Small intestine (tissue), 16 donors: ENCODE measurements at places on chromosomes 3 and 15. TPM values are rescaled to one million over a fixed set of nuclear protein-coding genes. Genes with fewer than 3 reads are reported as not detected.

The LIPC gene
- 2.0 TPM for polyA plus RNA-seq

GRCh38 chr3:106765342-106765741 is 611.9 kb upstream of the CCDC54 start:
- no peak for DNase-seq

DNA sequence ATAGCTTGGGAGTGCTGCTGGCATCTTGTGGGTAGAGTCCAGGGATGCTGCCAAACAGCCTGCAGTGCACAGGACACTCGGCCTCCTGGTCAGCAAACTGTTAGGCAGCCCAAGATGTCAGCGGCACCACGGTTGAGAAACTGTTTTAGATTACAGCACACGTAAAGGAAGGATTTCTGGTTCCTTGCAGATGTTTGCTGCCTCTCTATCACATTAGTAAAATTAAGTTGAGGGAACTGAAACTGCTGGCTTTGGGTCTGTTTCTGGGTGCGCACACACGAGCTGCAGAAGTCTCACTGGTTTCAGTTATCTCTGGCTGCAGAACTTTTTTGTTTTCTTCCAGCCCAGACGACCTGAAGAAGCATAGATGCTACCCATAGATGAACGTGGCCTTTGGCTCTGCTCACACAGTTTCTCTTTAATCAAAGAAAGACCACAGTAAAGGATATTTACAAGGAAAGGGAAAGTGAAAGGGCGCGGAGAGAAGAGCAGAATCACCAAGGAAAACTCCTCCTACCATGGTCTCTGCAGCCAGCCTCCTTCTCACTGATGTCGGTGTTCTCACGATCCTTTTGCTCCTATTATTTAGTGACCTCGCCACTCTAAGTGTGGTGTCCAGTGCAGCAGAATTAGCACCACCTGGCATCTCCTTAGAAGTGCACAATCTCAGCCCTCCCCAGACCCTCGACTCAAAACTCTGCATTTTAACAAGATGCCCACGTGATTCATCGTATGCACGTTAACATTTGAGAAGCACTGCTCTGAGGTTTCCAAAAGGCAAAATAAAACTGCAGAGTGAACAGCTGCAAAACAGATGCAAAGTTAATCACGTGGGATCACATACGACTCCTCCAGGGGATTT is 50.6 kb upstream of the AKAP13 start:
- peak; percentile 84 for DNase-seq

DNA sequence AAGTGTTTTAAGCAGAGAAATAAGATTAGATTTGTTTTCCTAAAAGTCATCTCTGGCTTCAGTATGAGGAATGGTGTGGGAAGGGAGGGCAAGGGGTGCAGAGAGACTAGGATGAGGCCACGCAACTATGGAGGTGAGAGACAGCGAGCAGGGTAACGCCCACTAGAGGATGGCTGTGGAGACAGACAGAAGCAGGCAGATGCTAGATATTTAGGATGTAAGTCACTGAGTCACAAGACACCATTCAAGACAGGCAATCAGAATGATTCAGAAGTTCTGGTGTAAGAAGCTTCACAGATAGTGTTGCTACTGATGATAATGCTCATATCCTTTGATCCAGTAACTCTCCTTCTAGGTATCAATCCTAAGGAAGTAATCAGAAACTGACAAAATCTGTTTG is 19.1 kb downstream of the HSPBAP1 start:
- no peak for DNase-seq

- DNase-seq = no peak
These were observed 42.5 kb downstream of the LPP start for GRCh38 chr3:188196232-188196990.

- DNase-seq = no peak
These were observed 27.5 kb downstream of the ALCAM start for GRCh38 chr3:105394177-105394576.

The SLC22A14 gene
- 0.04 TPM for polyA plus RNA-seq

DNA sequence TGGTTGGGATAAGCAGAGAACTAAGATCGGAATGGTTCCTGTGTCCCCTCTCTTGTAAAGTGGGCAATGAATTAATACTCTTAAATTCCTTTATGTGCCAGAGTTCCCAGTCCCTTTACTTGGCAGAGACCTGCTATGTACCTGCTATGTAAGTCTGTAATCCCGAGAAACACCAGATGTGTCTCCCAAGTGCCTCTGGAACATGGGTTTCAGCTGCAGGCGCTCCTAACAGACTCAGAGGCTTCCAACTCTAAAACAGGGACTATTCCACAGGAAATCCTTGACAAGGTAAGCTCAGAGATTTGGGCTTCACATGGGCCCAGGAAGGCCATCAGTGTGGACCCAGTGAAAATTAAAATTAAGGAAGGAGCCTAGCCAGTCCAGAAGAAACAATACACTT is 117.7 kb upstream of the PLCL2 start:
- no peak for DNase-seq

DNA sequence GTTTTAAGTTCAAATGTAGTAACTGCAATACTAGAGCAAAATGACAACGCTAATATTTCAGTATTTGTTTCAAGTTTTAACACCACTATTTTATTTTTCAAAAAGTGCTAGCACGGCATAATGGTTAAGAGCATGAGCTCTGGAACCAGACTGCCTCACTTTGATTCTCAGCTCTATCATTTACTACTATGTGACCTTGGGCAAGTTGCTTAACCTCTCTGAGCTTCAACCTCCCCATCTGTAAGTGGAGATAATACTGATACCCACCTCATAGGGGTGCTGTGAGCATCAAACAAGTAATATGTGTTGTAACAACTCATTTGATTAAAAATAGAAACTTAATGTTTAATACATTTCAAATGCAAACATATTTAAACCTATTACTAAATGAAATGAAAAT is 115.4 kb upstream of the NPHP3 start:
- no peak for DNase-seq

GRCh38 chr15:90104551-90104950 is 2.3 kb upstream of the IDH2 start:
- no peak for DNase-seq

The NR2F2 gene
- polyA plus RNA-seq = 26.3 TPM

The CAV3 gene
- polyA plus RNA-seq = 0.96 TPM

GRCh38 chr15:71313806-71314205 is 198.5 kb downstream of the THSD4 start:
- DNase-seq = no peak

The GYG1 gene
- polyA plus RNA-seq = 23.2 TPM

GRCh38 chr3:27360113-27361078 is 8.8 kb downstream of the NEK10 start:
- peak; percentile 87 for DNase-seq

DNA sequence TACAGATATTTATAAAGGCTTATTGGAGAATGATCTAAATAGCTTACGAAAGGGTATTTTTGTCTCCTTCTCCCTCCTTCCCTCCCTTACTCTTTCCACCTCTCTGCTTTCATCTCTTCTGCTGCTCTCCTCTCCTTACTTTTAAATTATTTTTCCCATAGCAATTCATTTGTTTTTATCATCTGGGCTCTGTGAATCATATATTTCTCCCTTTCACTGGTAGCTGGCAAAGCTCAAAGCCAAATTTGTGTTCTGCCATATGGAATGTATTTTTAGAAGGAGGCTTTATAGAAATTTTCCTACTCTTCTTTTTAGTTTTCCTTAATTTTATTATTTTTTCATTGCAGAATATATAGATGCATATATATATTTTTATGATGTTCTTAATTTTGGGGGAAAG is 385.8 kb downstream of the C3orf38 start:
- no peak for DNase-seq
